ENCODE measurements at places on chromosomes 11 and 22.

GRCh38 chr11:45082744-45083543 lies 63.5 kb upstream of the PRDM11 start:
- no peak for DNase-seq

GRCh38 chr11:69199583-69200315 lies 44.0 kb downstream of the SMIM38 start:
- DNase-seq: no peak

- no peak for DNase-seq
Observed at GRCh38 chr11:101448881-101449442, 134.8 kb downstream of the TRPC6 start.

- DNase-seq: no peak
Observed at GRCh38 chr11:65293909-65294381, 20.7 kb upstream of the CDC42EP2 start.

GRCh38 chr11:44601471-44602370 lies 36.3 kb downstream of the CD82 start:
- no peak for DNase-seq

- no peak for DNase-seq
Observed at GRCh38 chr11:3177931-3178330, 12.8 kb upstream of the OSBPL5 start.

GRCh38 chr11:86675017-86675416 lies 2.6 kb upstream of the ME3 start:
- no peak for DNase-seq

DNA sequence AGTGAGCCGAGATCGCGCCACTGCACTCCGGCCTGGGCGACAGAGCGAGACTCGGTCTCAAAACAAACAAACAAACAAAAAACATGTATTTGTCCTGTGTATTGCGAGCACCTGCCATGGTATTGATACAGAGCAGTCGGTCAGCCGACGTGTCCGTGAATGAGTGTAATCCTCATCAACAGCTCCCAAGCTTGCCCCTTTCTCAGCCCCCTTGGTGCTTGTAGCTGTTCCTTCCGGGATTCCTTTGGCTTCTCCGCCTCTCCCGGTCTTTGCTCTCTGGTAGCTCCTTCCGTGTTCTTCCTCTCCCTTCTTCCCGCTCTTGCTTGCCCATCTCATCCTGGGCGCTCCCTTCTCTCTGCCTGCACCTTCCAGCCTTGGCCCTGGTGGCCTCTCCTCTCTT lies 10.9 kb downstream of the ZNF74 start:
- no peak for DNase-seq

- DNase-seq: no peak
Observed at GRCh38 chr22:44597616-44598015, 99.6 kb upstream of the RTL6 start.

- DNase-seq: no peak
Observed at GRCh38 chr22:39679652-39680051, 109.1 kb downstream of the CACNA1I start.

- DNase-seq: no peak
Observed at GRCh38 chr11:19979519-19979845, 180.8 kb downstream of the DBX1 start.

GRCh38 chr11:112884012-112884767 lies 77.0 kb upstream of the NCAM1 start:
- peak; percentile 36 for DNase-seq

DNA sequence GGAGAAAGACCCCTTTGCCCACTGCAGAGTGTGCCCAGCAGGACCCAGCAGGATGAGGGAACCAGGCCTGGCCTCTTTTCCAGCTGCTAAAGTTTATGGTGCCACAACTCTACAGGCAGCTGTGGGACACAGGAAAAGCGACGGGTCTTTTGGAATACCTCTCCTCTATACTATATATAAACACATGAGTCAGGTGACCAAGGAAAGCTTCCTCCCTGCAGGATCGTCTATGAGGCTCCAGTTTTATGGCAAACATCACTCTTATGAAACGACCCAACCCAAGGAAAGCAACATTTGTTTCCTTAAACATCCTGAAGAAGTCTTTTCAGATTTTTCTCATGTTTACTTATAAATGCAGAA lies 102.8 kb upstream of the AKIP1 start:
- DNase-seq: no peak

DNA sequence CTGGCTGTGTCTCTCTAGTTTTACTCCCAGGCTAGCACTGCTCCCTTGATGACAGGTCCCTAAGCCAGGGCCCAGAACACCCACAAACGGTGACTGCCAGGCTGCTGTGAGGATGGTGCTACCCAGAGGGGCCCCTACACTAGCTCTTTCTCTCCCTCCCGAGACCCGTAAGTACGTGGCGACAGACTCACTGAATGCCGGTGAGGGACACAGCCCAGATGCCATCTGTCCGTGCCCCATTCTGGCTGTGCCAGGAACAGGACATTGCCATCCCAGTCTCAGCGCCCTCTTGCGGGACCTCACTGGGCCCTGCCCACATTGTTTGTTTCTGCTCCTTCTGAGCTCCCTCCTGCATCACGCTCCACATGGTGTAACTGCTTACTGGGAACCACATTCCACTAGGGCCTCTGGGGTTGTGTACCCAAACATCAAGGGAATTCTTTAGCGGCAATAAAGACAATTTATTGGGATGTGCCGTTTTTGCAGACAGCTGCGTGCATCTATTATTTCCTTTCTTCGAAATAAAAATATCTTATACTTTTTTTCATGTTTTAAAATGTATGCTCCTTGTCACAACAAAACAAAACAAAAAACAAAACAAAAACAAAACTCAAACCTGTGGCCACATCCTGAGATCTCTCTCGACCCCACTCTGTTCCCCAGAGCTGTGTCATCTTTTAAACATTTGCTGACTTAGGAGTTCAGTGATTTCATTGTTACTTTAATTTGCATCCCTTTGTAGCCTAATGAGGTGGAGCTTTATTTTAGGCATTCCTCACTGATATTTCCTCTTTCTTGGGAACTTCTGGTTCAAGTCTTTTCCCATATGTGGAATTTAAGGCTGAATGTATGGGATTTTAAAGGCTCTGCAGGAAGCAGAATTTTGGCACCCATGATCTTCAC lies 4.4 kb upstream of the TPCN2 start:
- DNase-seq: peak; percentile 72

- DNase-seq: no peak
Observed at GRCh38 chr11:45035413-45035812, 84.7 kb upstream of the TP53I11 start.

DNA sequence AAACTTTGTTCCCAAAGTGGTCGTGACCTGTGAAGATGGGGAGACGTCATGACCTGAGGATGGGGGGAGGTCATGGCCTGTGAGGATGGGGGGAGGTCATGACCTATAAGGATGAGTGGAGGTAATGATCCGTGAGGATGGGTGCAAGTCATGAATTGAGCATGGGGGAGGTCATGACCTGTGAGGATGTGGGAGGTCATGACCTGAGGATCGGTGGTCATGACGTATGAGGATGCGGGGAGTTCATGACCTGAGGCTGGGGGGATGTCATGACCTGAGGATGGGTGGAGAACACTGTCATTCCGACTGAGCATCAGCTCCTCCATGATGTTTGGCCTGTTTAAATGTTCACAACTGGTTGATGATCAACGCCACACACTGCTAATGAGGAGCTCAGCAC lies 25.9 kb downstream of the YPEL1 start:
- no peak for DNase-seq

DNA sequence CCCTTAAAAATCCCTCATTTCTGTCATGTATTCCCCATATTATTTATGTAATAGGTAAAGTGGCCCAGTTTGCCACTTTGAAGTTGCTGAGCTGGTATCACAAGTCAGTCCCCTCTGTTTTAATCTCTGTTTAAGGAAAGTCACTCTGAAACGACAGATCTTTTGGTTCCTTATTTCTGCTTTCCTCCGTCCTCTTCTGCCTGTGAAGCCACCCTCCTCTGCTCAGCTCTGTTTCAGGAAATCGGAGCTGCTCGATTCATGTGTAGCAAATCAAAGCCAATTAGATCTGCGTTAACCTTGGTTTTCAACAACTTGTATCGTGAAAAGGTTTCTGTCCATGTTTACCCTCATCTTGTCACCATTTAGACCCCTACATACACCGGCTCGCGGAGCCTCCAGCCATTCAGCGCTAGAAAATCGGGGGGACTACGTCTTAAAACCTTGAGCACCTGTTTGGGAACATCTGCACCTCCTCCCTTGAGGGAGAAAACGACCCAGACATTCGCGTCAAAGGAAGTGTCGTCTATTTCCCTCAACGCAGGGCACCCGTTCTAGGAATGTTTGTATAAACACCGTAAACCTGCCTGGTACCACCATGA lies 576 bp upstream of the SC5D start:
- peak; percentile 1 for DNase-seq

- no peak for DNase-seq
Observed at GRCh38 chr11:31780480-31780971, 30.6 kb downstream of the PAX6 start.

DNA sequence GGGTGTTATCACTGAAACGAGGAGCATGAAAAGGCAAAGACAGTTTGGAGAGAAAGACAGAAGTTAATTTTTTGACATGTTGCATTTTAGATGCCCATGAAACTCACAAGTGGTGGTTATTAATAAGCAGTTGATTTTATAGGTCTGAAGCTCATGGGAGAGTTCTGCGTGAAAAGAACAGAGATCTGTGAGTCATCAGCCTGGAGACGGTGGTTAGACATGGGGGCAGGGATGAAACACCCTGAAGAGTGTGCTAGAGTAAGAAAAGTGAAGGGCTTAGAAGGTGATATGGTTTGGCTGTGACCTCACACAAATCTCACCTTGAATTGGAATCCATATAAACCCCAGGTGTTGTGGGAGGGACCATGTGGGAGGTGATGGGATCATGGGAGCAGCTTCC lies 289.1 kb upstream of the ISX start:
- peak; percentile 85 for DNase-seq

- no peak for DNase-seq
Observed at GRCh38 chr11:22208151-22208858, 15.4 kb downstream of the ANO5 start.

DNA sequence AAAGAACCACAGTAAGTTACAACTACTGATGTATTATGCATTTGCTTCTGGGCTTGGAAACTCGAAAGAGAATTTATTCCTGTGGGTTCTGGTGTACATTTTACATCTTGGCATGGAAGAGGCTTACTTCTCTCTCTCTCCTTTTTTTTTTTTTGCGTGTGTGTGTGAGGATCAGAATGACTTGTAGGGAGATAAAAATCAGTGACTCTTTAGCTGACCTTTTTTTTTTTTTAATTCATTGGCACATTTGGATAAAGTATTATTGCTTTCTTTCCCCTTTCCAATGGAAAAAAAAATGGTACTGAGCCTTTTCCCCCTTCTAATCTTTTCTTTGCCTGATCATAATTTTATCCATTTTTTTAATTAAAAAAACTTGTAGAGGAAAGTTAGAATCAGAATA lies 43.5 kb downstream of the EXT2 start:
- DNase-seq: no peak

- DNase-seq: no peak
Observed at GRCh38 chr11:130980071-130980862, 64.0 kb upstream of the SNX19 start.

- no peak for DNase-seq
Observed at GRCh38 chr11:11697796-11698195, 76.0 kb upstream of the GALNT18 start.

DNA sequence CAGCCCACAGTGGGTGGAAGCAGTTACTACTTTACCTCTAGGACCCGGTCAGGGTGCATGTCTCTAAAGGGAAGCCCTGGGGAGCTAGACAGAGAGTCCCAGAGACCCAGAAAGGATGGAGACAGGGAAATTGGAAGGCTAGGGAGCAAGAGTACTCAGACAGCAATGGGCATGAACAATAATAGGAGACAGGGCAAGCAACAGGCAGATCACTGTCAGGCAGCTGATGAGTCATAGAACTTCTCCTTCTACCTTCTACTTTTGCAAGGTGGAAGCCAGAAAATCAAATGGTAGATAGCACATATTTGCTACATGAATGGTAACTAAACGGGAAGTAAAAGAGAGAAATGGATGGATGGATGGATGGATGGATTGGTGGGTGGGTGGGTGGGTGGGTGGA lies 19.6 kb downstream of the CD5 start:
- DNase-seq: no peak

DNA sequence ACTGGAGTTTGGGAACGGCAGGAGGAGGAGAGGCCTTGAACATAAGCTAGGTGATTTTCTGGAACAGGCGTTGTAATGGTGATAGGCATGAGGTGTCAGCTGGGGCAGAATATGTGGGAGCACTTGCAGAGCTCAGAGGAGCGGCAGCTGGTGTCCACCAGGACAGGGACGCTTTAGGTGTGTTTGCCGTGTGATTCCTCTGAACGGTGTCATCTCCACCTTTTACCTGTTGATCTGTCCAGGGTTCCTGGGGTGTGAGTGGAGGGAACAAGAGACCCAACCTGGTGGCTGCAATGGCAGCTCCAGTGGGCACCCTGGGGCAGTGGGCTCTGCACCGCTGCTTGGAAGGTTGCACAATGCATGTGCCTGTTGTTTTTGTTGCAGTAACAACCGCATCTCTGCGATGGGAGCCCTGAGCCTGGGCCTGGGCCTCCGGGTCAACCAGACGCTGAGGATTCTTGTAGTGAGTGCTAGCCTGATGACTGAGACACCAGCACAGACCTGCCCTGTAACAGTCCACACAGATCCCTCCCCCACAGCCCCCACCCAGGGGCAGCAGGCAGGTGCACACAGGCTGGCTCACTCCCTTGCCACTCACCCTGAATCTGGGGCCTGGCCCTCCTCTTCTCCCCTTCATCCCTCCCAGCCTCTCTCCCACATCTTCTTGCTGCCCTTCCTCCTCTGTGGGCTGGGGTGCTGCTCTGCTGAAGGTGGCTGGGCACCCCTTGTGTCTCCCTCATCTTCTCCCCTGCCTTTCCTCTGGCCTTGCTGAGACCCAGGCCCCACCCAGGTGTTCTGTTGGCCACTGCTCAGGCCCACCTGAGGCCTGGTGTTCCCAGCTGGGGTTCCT lies 9.2 kb downstream of the LRRC74B start:
- no peak for DNase-seq

All from urothelium cell line (cell line).